ENCODE measurements at places on chromosomes 7 and 10. TPM values are rescaled to one million over a fixed set of nuclear protein-coding genes. Genes with fewer than 3 reads are reported as not detected.

- peaks cover 8% of the 10 kb centered on the region for H3K4me1 ChIP-seq
- DNase-seq: no peak
These were observed 43.5 kb upstream of the LEP start for GRCh38 chr7:128197589-128197988.

Gene ITIH5
- total RNA-seq: not detected

Gene ACTR3C
- 6.4 TPM for total RNA-seq

Gene GOLGA7B
- total RNA-seq: 10.8 TPM

GRCh38 chr7:30353932-30354607, 69.7 kb downstream of the ZNRF2 start:
- no peak overlapping the region for H3K27ac ChIP-seq
- no peak for DNase-seq
- H3K27me3 ChIP-seq: no peaks in the 10 kb centered on the region
- no peak overlapping the region for H3K4me3 ChIP-seq

- H3K4me1 ChIP-seq: no peaks in the 10 kb centered on the region
- H3K27ac ChIP-seq: no peak overlapping the region
- no peaks in the 10 kb centered on the region for H3K27me3 ChIP-seq
- H3K36me3 ChIP-seq: no peaks in the 10 kb centered on the region
- no peak for DNase-seq
- H3K4me3 ChIP-seq: no peak overlapping the region
These were observed 181.5 kb downstream of the THSD7A start for GRCh38 chr7:11650500-11650899.

DNA sequence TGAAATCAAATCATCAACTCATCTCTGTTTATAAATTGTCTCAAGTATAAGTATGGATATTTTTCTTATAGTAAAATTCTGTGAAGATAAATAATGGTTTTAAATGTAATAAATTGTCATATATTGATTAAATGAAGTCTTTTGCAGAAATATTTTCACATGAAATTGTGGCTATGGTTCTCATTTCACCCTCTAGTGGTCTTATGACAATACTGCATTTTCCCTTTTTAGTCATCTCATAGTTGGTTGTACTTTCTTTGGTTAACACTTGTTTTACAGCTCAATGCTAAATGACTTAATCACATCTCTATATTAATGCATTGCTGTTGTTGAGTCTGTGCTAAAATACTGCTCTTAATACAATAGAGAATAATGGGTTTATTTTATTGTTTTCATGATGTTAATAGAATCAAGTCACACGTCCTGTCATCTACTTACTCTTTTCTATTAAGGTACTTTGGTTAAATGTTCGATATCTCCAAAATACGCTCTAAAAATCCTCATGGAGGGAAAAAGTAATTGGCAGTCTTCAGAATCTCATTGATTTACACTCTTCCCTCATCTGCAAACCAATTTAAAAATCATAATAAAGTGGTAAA, 38.0 kb upstream of the CACNA2D1 start:
- no peak overlapping the region for H3K4me3 ChIP-seq
- no peaks in the 10 kb centered on the region for H3K36me3 ChIP-seq
- no peak overlapping the region for H3K27ac ChIP-seq
- H3K27me3 ChIP-seq: peaks cover 6% of the 10 kb centered on the region
- DNase-seq: no peak

DNA sequence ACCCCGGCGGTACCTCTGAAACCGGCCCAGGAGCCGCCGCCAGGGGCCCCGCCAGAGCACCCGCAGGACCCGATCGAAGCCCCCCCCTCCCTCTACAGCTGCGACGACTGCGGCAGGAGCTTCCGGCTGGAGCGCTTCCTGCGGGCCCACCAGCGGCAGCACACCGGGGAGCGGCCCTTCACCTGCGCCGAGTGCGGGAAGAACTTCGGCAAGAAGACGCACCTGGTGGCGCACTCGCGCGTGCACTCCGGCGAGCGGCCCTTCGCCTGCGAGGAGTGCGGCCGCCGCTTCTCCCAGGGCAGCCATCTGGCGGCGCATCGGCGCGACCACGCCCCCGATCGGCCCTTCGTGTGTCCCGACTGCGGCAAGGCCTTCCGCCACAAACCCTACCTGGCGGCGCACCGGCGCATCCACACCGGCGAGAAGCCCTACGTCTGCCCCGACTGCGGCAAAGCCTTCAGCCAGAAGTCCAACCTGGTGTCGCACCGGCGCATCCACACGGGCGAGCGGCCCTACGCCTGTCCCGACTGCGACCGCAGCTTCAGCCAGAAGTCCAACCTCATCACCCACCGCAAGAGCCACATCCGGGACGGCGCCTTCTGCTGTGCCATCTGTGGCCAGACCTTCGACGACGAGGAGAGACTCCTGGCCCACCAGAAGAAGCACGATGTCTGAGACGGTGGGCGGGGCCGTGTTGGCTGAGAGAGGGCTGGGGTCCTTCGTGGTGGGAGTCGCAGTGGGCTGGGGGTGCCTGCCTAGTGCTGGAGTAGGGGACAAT, 3.8 kb downstream of the REPIN1 start:
- no peak overlapping the region for H3K4me3 ChIP-seq
- peaks cover 5% of the 10 kb centered on the region for H3K36me3 ChIP-seq
- H3K27me3 ChIP-seq: no peaks in the 10 kb centered on the region
- DNase-seq: peak; percentile 30

- H3K36me3 ChIP-seq: no peaks in the 10 kb centered on the region
- H3K27me3 ChIP-seq: peaks cover 16% of the 10 kb centered on the region
- no peak overlapping the region for H3K4me3 ChIP-seq
- DNase-seq: peak; percentile 47
These were observed 98.4 kb upstream of the HABP2 start for GRCh38 chr10:113454341-113455061.
